DMS 273 treated with DMSO at 0.1 percent for 48 hours (cell line): ENCODE measurements at places on chromosomes 2 and 18.

DNA sequence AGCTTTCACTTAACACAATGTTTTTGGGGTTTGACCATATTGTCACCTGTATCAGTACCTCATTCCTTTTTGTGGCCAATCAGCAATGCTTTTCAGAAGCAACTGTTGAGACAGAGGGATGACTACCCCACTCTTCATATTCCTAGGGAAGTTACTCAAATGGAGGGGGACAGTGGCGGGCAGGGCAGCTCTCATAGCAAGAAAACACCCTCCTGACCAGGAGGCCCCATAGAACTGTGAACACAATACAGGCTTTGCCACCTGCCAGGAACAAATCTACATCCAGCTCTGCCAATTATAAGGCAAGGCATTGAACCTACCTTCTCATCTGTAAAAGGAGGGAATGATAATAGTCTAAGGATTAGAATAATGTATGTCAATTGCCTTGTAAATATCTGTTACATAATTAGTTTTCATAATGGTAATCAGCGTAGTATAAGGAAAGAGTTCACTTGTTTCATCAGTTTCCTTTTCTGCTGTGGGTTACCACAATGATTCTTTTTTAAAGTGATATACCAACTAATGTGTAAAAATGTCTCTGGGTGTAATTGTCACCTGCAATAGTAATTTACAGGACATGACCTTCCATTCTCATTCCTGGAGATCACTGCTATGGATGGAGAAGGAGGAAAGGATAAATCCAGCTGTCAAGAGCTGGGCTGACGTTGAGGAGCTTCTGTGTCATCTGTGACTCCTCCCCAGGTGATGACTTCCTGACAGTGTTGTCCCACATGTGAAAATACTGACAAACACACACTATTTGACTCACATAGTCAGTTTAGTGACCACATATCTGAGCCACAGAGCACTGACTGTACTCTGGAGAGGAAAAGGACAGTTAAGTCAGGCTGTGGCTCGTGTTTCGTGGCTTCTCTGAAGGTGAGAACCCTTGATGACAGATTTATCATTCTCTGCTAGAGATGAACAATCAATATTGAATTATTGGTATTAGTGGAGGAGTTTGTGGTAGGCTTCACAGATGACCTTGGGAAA is 13.5 kb downstream of the ALPK2 start:
- no peak for DNase-seq

DNA sequence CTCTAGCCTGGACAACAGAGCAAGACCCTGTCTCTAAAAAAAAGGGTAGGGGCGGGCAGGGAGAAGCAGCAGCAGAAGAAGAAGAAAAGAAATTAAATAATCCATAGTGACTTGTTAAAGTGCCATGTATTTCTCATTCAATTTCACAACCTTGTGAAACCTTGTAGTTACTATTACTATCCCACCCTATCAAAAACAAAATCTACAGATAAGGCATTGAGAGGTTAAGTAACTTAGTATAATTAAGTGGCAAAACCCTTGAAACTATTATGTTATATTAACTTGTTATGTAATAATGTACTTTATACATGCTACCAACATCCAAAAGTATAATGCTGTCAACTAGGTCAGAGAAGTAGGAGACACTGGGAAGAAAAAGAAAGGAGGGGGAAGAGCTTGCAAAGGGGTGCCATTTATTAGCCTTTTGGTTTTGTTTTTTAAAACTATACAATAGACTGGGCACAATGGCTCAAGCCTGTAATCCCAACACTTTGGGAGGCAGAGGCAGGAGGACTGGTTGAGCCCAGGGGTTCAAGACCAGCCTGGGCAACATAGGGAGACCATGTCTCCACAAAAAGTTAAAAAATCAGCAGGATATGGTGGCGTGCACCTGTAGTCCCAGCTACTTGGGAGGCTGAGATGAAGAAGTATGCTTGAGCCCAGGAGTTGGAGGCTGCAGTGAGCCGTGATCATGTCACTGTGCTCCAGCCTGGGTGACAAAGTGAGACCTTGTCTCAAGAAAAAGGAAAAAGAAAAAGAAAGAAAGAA is 11.3 kb downstream of the TLK1 start:
- no peak for DNase-seq

GRCh38 chr2:149556452-149556851 is 31.1 kb downstream of the MMADHC start:
- no peak for DNase-seq

GRCh38 chr2:171521361-171522051 is 768 bp upstream of the CYBRD1 start:
- DNase-seq, result no peak

- DNase-seq, result no peak
Observed at GRCh38 chr2:33530690-33531548, 54.5 kb downstream of the RASGRP3 start.

DNA sequence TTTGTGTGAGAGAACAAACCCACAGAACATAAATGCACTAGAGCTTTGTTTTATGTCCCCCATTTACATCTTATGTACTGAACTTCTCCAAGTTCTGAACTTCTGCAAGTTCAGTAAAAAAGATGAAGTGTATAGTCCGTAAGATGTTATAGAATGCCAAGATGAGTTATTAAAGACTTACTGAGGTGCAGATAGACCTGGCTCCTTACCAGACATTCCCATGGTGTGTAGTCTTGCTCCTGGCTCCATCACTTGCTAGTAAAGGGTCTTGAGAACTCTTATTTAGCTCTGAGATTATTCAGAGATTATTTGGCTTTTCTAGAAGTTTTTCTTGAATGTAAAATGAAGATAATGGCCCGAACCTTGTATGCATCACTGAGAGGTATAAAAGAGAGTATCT is 16.8 kb downstream of the GULP1 start:
- no peak for DNase-seq

GRCh38 chr2:206442833-206443734 is at the start of gene ADAM23:
ADAM23 (plus strand) TSS chr2:206443532; CDS start chr2:206443867, 335 bp downstream.
- DNase-seq, result peak; percentile 13

GRCh38 chr2:234770031-234770506 is 181.7 kb upstream of the SH3BP4 start:
- no peak for DNase-seq

GRCh38 chr2:60745761-60746160 is 10.3 kb upstream of the PAPOLG start:
- no peak for DNase-seq

GRCh38 chr2:71008342-71008741 is 13.7 kb upstream of the TEX261 start:
- DNase-seq, result no peak

DNA sequence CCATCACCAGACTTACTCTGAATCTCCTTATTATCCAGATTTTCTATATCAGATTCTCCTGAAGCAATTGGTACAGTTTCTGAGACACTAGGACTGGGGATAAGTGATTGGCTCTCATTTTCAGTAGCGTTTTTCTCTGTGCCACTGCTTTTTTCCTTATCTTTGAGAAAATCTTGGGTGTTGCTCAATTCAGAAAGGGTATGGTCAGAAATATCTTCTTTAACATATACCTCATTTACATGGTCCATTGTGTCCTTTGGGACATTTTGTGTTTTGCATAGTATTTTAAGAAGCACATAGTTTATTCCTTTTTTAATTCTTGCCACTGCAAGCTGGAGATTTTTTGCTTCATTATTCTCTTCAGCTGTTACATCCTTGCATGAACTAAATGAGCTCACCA is 56.6 kb upstream of the SCN9A start:
- no peak for DNase-seq

- no peak for DNase-seq
Observed at GRCh38 chr2:202005272-202005887, 28.3 kb upstream of the FZD7 start.

DNA sequence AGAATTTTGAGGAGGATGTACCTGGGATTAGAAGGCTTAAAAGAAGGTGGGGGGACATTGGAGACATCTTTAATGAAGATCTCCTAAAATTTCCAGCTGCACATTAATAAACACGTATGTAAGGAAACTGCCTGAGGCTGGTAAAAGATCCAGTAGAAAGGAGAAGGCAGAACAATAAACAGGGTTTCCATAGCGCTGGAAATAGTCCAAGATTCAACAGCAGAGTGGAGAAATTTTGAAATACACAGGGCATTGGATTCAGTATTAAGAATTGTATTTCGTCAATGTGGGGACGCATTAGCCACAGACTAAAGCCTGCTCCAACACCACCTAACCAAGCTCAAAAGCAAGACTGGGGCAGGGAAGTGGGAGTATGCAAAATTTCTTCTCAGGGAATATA is 606.9 kb upstream of the NRXN1 start:
- no peak for DNase-seq

GRCh38 chr2:185137700-185138099 is 539.4 kb downstream of the ZNF804A start:
- DNase-seq, result no peak

- no peak for DNase-seq
Observed at GRCh38 chr2:75676464-75676863, 29.9 kb downstream of the MRPL19 start.

GRCh38 chr2:161152302-161152701 is 7.9 kb upstream of the TANK start:
- no peak for DNase-seq

GRCh38 chr18:67621049-67621713 is 104.7 kb upstream of the DSEL start:
- no peak for DNase-seq

- peak; percentile 61 for DNase-seq
Observed at GRCh38 chr2:72892506-72893173, 5.4 kb downstream of the SPR start.

DNA sequence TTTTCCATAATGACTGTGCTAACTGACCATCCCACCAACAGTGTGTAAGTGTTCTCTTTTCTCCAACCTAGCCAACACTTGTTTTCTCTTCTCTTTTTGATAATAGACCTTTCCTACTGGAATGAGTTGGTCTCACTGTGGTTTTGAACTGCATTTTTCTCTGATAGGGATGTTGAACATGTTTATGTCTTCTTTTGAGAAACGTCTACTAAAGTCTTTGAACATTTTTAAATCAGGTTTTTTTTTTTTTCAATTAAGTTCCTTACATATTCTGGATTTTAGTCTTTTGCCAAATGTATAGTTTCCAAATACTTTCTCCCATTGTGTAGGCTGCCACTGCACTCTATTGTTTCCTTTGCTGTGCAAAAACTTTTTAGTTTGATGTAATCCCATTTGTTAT is 405.5 kb upstream of the FIGN start:
- no peak for DNase-seq

DNA sequence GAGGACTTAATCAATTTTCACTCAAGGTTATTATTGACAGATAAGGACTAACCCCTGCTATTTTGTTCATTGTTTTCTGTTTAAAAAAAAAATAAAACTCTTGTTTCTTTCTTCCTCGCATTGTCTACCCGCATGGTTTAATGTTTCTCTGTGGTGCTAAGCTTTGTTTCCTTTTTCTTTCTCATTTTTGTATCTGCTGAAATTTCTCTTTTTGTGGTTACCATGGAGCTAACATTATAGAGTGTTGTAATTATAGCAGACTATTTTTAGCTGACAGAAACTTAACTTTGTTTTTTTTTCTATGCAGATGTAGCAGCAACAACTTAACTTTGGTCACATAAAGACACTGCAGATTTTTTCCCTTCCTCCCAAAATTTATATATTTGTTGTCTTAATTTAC is 43.1 kb upstream of the CHN1 start:
- DNase-seq, result no peak

DNA sequence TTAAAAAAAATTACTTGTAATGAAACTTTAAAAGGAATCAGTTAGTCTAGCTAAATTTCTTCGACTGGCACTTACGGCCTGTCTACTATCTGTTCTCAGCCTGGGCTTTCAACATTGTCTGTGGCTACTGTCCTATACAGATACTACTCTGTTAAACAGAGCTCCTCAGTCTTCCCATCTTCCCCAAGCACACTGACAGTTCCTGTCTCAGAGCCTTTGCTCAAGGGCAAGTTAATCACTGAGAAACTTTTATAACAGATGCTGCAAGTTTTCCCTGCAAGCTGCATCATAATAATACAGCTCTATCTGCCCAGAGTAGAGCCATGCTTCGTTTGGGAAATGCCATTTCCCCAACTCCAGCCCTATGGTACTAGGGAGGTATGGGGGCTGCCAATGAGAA is 11.3 kb upstream of the YPEL5 start:
- DNase-seq, result no peak

GRCh38 chr2:64841461-64841860 is 147.7 kb upstream of the SLC1A4 start:
- DNase-seq, result no peak

DNA sequence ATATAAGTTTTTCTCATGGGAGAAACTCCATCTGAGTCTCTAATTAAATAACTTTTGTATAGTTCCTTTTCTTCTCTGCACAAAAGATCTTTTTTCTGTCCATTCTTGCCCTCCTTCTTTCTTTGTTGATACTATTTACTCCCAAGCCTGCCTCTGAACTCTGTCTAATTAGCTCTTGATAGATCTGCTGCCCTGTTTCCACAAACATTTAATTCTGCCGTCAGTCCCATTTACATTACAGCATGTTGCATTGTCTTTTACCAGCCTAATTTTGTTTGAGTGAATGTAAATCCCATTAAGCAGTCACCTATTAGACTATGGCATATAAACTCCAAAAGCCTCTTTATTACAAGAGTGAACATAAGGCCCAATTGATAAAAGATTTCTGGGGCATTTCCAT is 254.4 kb downstream of the ERBB4 start:
- no peak for DNase-seq

DNA sequence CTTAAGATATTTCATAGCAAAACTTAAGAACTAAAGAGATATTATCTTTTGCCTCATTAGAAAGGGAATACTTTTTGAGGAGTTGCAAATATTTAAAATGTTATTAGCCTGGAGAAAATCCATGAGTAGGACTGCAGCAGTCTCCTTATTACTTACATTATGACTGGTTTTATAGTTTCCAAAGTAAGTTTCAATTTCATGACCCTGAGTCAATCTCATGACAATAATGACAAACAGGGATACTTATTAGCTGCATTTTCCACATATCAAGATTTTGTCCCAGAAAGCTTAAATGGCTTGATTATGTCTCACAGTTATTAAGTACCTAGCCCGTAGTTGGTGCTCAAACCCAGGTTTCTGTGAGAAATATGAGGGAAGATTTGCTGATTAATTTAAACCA is 150.8 kb upstream of the ZEB2 start:
- no peak for DNase-seq

- DNase-seq, result peak; percentile 14
Observed at GRCh38 chr18:44895176-44895798, 214.6 kb downstream of the SETBP1 start.

DNA sequence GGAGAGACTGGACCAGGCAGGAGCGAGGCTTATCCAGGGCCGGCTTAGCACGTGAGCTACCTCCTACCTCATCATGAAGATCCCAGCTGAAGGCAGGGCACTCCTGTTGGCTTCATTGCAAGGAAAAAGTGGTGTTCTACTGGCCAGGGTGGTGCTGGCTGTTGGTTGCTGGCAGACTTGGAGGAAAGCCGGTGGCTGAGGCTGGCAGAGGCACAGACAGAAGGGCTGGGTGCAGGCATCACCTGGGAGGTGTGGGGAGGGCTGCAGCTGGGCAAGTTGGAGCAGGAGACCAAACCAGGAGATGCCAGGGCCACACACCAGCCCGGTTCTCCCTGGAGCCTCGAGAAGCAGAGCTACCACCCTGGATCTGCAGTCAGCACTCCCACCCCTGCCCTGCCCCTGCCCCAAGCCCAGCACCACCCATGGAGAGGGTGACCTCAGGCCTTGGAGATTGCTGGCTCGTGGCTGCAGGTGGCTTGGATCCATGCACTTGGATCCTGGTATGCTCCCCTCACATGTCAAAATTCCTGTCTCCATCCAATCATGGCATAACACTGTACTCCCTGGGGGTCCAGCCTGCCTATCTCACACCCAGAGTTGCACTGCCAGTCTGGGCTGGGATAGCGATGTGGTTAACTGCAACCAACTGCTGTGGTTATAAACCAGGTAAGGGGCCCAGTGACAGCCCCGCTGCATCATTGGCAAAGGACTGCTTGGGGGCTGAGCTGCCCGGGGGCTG is 49.7 kb downstream of the GLI2 start:
- DNase-seq, result no peak

- DNase-seq, result no peak
Observed at GRCh38 chr2:69299772-69300516, 87.1 kb downstream of the GFPT1 start.
